ENCODE measurements at places on chromosomes 12 and 14.

GRCh38 chr12:43832463-43833168, 3.3 kb upstream of the TMEM117 start:
- no peak for DNase-seq

DNA sequence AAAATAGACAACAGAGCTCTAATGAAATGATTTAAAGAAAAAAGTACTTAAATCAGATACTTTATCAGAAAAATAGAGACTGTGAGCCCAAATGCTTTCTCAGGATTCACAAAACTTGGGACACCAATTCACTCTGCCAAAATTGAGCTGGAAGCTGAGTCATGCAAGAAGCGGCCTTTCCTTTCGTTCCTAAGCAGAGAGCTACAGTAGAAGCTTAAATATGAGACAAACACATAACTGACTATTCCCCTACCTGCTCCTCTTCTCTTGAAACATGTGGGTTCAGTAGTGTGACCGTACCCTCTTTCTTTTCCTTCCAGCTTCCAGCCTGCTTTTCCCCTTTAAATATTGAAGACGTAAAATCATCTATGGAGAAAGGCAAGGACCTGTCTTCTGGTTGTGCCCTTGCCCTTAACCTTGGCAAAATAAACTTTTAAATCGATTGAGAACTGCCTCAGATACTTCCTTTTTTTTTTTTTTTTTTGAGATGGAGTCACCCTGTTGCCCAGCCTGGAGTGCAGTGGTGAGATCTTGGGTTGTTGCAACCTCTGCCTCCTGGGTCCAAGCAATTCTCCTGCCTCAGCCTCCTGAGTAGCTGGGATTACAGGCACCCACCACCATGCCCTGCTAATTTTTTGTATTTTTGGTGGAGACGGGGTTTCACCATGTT, 4.4 kb upstream of the SDS start:
- DNase-seq: no peak

DNA sequence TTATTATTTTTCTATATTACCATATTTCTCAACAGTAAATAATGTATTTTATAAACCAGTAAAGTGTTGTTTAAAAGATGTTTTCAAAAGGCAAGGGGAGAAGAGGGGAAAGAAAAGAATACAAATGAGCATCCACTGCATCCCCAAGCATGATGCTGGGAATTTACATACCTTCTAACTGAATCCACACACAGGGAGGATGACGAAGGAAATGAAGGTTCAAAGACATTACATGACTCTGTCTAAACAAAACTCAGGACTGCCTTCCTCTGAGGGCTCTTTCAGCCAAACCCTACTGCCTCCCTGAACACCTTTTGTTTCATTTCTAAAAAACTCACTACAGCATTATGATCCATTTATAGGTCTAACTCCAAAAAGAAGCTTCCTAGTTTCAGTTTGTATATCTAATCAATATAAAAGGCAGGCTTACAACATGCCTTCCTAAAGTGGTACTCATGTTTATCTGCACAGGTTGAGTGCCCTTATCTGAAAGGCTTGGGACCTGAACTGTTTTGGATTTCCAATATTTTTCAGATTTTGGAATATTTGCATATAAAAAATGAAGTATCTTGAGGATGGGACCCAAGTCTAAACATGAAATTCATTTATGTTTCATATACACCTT, 30.3 kb downstream of the DICER1 start:
- no peak for DNase-seq

DNA sequence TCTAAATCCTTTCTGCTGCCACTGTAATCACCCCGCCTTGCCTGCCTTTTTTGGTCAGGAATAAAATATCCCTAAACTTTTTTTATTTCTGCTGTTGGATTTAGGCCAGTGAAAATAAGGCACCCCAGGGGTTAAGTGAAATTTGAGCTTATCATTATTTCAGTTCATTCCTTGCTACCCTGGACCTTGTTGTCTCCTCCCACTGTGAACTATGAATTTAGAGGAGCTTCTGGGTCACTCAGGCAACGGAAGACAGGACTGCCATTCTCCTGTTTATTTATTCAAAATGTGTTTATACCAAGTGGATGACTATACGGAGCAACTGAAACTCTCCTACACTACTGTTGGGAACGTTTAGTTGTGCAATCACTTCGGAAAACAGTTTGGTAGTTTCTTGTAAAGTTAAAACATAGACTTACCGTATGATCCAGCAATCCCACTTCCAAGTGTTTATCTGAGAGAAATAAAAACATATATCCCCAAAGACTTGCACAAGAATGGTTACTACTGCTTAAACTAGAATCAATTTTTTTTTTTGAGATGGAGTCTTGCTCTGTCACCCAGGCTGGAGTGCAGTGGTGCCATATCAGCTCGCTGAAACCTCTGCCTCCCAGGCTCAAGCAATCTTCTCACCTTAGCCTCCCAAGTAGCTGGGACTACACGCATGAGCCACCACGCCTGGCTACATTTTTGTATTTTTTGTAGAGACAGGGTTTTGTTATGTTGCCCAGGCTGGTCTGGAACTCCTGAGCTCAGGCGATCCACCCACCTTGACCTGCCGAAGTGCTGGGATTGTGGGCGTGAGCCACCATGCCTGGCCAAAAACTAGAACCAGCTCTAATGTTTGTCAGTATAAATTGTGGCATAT, 2.3 kb upstream of the TRAFD1 start:
- DNase-seq: no peak

Data from stimulated activated CD4-positive, alpha-beta T cell treated with anti-CD3 and anti-CD28 coated beads, Interleukin-1b, Interleukin-23, amount 100 ng/mL, for 1 hour (primary cell).